ENCODE measurements at places on chromosomes 6 and 20.

DNA sequence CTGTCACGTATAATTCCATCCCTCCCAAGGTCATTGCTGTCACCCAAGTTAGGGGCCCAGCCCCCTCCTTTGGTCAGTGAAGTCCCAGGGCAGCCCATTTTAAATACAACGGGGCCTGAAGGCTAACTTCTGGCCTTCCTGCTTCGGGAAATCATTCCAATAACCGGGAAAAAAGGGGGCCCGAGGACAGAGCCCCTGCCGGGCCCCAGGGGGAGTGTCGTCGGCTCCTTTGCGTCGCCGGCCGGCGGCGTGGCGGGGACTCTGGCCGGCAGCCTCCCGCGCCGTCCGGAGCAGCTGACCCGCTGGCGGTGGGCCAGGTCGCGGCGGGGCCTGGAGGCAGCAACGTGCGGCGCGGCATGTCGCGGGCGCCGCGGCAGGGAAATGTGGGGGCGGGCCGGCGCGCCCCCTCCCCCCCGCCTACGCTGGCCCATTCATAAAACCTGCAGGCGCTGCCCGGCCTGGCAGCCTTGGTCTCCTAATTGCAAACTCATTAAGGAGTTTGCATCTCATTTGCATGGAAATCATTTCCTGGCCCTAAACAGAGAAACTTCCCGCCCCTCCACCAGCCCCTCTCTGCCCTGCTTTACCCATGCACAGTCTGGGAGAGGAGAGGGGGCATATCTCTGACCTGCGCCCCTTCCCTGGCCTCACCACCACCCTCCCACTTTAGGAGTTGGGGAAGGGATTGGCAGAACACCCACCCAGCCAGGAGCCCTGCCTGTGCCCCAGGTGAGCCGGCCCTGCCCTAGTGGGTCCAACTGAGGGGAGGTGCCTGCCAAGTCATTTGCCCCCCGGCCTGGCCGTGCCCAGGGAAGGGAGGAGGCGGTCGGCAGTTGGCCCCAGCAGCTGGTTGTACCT, 50.7 kb downstream of the MRPL14 start:
- DNase-seq: no peak

- DNase-seq: no peak
These were observed 175.4 kb downstream of the UTRN start for GRCh38 chr6:144460327-144461095.

DNA sequence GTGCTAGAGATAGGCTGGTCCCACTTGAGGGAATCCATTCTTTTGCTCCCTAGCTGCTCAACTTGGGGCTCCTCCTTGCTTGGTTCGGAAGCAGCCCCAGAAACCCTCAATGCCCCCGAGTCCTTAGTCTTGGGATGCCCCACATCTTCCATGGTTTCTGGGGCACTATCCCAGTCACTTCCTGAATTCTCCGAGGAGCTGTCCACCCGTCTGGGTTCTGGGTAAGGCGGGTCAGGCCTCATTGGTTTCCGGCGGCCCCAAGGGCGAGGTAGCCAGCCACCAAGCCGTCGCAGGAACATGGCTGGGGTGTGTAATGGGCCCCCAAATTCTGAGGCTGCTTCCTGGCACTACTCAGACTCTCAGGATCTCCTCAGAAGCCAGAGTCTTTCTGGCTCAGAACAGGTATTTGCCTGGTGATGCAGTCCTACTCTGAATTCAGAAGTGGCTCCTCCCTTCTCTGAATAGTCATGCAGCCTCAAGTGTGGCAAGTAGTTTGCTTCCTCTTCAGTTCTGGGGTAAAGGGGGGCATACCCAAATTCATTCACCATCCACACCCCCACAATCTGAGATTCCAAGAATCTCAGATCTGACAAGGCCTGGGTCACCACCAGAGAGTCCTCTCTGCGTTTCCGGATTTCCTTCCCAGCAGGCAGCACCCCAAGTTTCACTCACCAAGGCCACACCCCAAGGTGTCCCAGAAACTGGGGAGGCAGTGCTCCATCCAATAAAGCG, 763 bp downstream of the C6orf47 start:
- no peak for DNase-seq

DNA sequence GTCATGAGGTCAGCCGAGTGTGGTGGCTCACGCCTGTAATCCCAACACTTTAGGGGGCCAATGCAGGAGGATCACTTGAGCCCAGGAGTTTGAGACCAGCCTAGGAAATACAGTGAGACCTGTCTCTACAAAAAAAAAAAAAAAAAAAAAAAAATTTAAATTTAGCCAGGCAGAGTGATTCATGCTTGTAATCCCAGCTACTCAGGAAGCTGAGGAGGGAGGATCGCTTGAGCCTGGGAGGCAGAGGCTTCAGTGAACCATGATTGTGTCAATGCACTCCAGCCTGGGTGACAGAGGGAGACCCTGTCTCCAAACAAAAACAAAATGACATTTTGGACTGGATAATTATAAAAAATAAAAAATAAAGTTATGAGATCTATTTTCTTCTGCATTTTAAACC, 56.2 kb downstream of the ADGRF1 start:
- DNase-seq: no peak
